ENCODE measurements at places on chromosomes 7 and 10. TPM values are rescaled to one million over a fixed set of nuclear protein-coding genes. Genes with fewer than 3 reads are reported as not detected.

- no peaks in the 10 kb centered on the region for H3K36me3 ChIP-seq
- no peaks in the 10 kb centered on the region for H3K27me3 ChIP-seq
- H3K27ac ChIP-seq: peak within 1 kb of the TSS; percentile 66
- H3K4me3 ChIP-seq: peak within 1 kb of the TSS; percentile 81
- DNase-seq: no peak
- peaks cover 18% of the 10 kb centered on the region for H3K4me1 ChIP-seq
These were observed at the start of gene PDGFA for GRCh38 chr7:519484-520390. Gene PDGFA (minus strand): TSS chr7:519846. CDS start chr7:519001, 845 bp downstream.

- DNase-seq: no peak
- peak overlapping the region; percentile 76 for H3K4me3 ChIP-seq
- H3K36me3 ChIP-seq: no peaks in the 10 kb centered on the region
- H3K4me1 ChIP-seq: peaks cover 8% of the 10 kb centered on the region
- peak overlapping the region; percentile 65 for H3K27ac ChIP-seq
These were observed 1.5 kb downstream of the DOCK4 start for GRCh38 chr7:112204499-112205342.

DNA sequence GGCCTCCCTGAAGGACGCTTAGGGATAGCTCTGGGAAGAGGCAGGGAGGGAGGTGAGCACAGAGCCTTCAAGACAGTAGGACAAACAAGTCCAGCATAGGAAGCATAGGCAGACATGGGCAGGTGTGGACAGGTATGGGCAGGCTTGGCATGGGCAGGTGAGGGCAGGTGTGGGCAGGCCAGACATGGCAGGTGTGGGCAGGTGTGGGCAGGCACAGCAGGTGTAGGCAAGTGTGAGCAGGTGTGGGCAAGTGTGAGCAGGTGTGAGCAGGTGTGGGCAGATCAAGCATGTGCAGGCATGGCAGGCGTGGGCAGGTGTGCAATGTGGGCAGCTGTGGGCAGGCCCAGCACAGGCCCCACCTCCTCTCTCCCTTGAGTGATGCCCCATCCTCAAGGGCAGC, 148.8 kb upstream of the ZMIZ1 start:
- H3K4me1 ChIP-seq: no peaks in the 10 kb centered on the region
- H3K27ac ChIP-seq: no peak overlapping the region
- H3K27me3 ChIP-seq: no peaks in the 10 kb centered on the region
- no peaks in the 10 kb centered on the region for H3K36me3 ChIP-seq

GRCh38 chr7:23410446-23411183, 59.7 kb downstream of the IGF2BP3 start:
- H3K36me3 ChIP-seq: peaks cover 8% of the 10 kb centered on the region
- no peak overlapping the region for H3K4me3 ChIP-seq
- no peaks in the 10 kb centered on the region for H3K27me3 ChIP-seq
- H3K4me1 ChIP-seq: no peaks in the 10 kb centered on the region
- no peak overlapping the region for H3K27ac ChIP-seq

Gene PKD2L1
- total RNA-seq: not detected
